Fibroblast of upper back skin (primary cell): ENCODE measurements at places on chromosomes 5 and 9.
A peak's percentile ranks its signal among the peaks of the same experiment; 100 is the strongest.

GRCh38 chr5:79712741-79713140 is 23.1 kb downstream of the CMYA5 start:
- DNase-seq = no peak

- no peak for DNase-seq
These were observed 157.1 kb downstream of the ARRDC3 start for GRCh38 chr5:91225848-91226686.

GRCh38 chr9:78821126-78821822 is 524.3 kb downstream of the PSAT1 start:
- DNase-seq = peak; percentile 42

- DNase-seq = no peak
These were observed 684 bp downstream of the TOR1B start for GRCh38 chr9:129803676-129804060.
